ENCODE measurements at places on chromosomes 13 and 19.

DNA sequence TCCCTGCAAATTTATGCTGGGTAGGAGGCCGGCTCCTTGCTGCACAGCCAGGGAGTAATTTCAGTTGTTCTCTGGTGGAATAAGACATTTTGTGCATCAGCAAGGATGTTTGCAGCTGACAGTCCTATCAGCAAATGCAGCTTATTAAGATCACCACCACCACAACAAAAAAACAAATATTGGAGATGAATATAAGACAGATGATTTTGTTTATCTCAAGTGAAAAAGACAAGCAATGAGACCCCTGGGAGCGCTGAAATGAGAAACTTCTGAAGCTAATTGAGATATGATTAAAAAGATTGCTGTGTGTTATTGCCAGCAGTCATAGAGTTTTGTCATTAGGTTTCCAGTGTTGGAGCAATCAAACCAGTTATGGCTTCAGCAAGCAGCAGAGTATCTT lies 505.6 kb downstream of the GPC6 start:
- H3K4me1 ChIP-seq = peaks cover 19% of the 10 kb centered on the region
- no peak overlapping the region for H3K27ac ChIP-seq
- no peaks in the 10 kb centered on the region for H3K27me3 ChIP-seq
- no peak overlapping the region for H3K4me3 ChIP-seq
- DNase-seq = no peak

DNA sequence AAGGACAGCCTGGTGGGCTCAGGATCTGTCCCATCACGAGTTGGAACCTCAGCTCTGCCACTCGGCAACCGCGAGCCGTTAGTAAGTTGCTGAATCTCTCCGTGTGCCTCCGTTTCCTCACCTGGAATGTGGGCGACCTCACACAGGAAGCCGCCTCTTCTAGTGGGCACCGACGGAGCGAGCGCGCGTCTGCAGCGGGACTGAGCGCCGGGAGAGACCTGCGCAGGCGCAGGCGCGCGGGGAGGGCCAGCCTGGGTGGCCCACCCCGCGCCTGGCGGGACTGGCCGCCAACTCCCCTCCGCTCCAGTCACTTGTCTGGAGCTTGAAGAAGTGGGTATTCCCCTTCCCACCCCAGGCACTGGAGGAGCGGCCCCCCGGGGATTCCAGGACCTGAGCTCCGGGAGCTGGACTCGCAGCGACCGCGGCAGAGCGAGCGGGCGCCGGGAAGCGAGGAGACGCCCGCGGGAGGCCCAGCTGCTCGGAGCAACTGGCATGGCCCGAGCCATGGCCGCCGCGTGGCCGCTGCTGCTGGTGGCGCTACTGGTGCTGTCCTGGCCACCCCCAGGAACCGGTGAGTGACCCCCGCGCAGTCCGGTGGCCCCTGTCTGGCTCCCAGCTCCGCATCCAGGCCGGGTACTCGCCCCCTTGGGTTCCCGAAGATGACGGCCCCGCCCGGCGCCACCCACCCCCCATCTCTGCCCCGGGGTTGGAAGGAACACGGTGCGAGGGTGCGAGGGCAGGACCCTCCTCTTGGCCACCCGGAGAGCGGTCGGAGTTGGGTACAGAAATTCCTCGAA lies at the start of gene PVR:
TSS of gene PVR (plus strand) at position 306 of the 797 bp plus-strand sequence. CDS start at position 493, 187 bp downstream.
- H3K27ac ChIP-seq = peak within 1 kb of the TSS; percentile 54
- H3K27me3 ChIP-seq = peaks cover 9% of the 10 kb centered on the region
- H3K4me3 ChIP-seq = peak within 1 kb of the TSS; percentile 87
- peak; percentile 70 for DNase-seq
- H3K4me1 ChIP-seq = peaks cover 16% of the 10 kb centered on the region

DNA sequence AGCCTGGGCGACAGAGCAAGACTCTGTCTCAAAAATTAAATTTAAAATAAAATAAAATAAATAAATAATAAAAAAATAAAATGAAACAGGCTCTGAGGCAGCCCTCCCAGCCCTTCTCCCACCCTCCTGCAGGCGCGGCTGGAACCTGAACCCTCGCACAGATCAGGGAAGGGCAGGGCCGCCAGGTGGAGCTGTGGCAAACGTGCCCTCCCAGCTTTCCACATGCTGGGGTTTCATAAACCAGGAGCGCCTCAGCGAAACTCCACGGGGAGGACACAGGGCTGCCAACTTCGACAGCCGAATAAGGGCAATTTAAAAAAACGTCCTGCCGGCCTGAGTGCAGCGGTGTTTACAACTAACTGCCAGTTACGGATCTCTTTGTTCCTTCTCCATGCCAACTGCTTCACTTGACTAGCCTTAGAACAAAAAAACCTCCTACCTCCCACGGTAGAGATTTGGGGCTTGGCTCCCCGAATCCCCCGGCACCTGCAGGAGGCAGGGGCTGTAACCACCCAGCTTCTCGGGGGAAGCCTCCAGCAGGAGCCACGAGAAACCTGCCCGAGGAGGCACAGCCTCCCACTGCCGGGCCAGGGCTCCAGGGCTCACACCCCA lies 15.9 kb downstream of the ZNF787 start:
- no peaks in the 10 kb centered on the region for H3K27me3 ChIP-seq
- no peak overlapping the region for H3K4me3 ChIP-seq
- H3K36me3 ChIP-seq = peaks cover 34% of the 10 kb centered on the region
- DNase-seq = peak; percentile 66
- H3K4me1 ChIP-seq = peaks cover 43% of the 10 kb centered on the region

DNA sequence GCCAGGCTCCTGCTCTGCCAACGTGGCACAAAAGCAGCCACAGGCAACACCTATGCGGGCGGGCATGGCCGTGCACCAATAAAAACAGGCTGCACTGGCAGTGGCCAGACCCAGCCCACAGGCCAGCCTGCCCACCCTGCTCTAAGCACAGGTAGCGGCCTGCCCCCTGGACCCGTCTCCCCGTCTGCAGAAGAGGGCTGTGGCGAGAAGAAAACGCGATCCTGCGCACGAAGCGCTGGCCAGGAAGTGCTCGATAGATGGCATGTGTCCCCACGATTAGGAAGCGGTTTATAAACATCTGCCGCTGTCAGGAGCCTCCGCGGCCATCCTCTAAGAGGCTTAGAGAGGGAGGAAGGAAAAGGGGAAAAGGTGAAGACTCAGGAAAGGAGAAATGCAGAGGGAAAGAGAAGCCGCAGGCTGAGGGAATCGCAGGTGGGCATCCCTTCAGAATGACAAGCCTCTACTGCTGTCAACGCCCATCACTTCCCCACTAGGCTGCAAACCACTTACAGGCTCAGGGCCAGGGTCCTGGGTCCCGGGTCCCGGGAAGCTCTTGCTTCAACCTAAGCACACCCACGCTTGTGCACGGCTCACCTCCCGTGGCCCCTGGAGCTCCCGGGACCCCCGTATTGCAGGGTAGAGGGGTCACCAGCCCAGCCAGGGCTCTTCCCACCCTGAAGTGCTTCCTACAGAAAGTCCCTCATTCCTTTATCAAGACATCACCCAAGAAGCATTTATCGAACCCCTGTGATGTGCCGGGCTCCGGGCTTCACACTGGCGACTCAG lies 10.5 kb downstream of the MLLT1 start:
- H3K27ac ChIP-seq = peak overlapping the region; percentile 45
- H3K4me3 ChIP-seq = no peak overlapping the region
- H3K4me1 ChIP-seq = peaks cover 83% of the 10 kb centered on the region
- H3K36me3 ChIP-seq = peaks cover 49% of the 10 kb centered on the region
- no peak for DNase-seq

DNA sequence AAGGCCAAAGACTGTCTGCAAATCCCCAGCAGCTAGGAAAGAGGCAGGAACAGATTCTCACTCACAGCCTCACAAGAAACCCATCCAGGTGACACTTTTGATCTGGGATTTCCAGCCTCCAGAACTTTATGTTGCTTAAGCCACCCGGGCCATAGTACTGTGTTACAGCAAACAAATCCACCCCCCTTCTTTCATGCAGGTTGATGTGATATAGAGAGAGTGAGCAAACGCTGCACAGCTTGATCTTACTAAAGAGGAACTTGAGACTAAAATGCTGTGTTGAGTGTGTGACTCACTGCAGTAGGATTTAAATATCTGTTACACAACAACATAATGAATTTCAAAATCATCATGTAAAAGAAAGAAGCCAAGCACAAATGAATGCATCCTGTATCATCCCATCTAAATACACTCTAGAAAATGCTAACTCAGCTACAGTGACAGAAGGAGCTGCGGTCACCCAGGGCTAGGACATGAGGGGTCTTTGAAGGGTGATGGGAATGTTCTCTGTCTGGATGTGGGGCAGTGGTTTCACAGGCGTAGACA lies 32.2 kb downstream of the RCBTB2 start:
- H3K4me1 ChIP-seq = peaks cover 7% of the 10 kb centered on the region
- H3K27ac ChIP-seq = no peak overlapping the region
- H3K4me3 ChIP-seq = no peak overlapping the region
- no peak for DNase-seq
- peaks cover 8% of the 10 kb centered on the region for H3K27me3 ChIP-seq

GRCh38 chr13:41107584-41108014 lies 25.0 kb downstream of the KBTBD6 start:
- H3K4me1 ChIP-seq = no peaks in the 10 kb centered on the region
- no peak overlapping the region for H3K4me3 ChIP-seq
- peaks cover 3% of the 10 kb centered on the region for H3K27me3 ChIP-seq
- peak; percentile 35 for DNase-seq
- H3K36me3 ChIP-seq = no peaks in the 10 kb centered on the region

DNA sequence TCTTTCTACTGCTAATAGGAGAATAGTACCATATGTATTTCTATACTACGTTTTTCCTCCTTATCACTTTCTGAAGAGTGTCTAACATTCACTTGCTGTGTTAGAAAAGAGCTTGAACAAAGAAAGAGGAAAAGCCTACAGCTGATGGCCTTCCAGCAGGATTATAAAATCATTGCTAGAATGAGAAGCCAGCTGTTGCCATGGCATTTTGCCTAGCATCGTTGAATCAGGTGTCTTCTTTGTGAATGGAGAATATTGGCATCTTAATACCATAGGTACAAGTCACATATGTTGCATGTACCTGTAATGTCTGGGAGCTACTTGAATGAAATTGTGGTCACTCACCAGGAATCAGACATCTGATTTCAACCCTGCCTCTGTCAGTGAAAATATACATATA lies 1174.9 kb downstream of the PCDH17 start:
- H3K4me1 ChIP-seq = no peaks in the 10 kb centered on the region
- DNase-seq = no peak
- H3K36me3 ChIP-seq = no peaks in the 10 kb centered on the region
- H3K27me3 ChIP-seq = no peaks in the 10 kb centered on the region
- H3K27ac ChIP-seq = no peak overlapping the region
- no peak overlapping the region for H3K4me3 ChIP-seq

GRCh38 chr19:55090564-55090963 lies 14.9 kb downstream of the EPS8L1 start:
- H3K36me3 ChIP-seq = peaks cover 4% of the 10 kb centered on the region
- H3K4me3 ChIP-seq = no peak overlapping the region
- H3K4me1 ChIP-seq = peaks cover 45% of the 10 kb centered on the region
- no peak overlapping the region for H3K27ac ChIP-seq
- no peak for DNase-seq
- peaks cover 22% of the 10 kb centered on the region for H3K27me3 ChIP-seq

GRCh38 chr13:113457510-113457909 lies 4.2 kb upstream of the ADPRHL1 start:
- peaks cover 62% of the 10 kb centered on the region for H3K36me3 ChIP-seq
- H3K27me3 ChIP-seq = peaks cover 4% of the 10 kb centered on the region
- peaks cover 24% of the 10 kb centered on the region for H3K4me1 ChIP-seq
- no peak overlapping the region for H3K4me3 ChIP-seq
- no peak overlapping the region for H3K27ac ChIP-seq
- DNase-seq = no peak

DNA sequence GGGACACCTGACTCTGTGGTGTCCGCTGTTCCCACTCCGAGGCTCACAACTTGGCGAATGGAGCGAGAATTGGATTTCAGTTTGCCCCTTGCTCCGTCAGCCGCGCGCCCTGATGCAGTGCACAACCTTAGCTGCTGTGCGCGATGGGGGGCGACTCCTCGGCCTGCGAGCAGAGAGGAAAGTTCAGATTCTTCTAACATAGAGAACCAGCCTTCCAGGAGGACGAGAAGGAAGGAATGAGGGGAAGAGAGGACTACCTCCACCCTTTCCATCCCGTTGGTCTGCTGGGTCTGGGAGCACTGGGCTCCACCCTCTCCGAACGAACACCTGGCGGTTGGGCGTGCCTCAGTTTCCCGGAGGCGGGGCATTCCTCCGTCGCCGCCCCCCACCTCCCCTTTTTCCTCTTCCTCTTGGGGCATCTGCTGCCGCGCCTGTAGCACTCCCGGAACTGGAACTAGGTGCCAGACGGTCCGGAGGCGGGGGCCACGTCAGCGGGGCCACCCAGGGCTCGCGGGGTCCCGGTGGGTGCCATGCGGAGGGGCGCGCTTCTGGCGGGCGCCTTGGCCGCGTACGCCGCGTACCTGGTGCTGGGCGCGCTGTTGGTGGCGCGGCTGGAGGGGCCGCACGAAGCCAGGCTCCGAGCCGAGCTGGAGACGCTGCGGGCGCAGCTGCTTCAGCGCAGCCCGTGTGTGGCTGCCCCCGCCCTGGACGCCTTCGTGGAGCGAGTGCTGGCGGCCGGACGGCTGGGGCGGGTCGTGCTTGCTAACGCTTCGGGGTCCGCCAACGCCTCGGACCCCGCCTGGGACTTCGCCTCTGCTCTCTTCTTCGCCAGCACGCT lies at the start of gene KCNK6:
TSS of gene KCNK6 (plus strand) at position 425 of the 838 bp plus-strand sequence. CDS start at position 531, 106 bp downstream.
- peak within 1 kb of the TSS; percentile 73 for H3K4me3 ChIP-seq
- H3K36me3 ChIP-seq = no peaks in the 10 kb centered on the region

DNA sequence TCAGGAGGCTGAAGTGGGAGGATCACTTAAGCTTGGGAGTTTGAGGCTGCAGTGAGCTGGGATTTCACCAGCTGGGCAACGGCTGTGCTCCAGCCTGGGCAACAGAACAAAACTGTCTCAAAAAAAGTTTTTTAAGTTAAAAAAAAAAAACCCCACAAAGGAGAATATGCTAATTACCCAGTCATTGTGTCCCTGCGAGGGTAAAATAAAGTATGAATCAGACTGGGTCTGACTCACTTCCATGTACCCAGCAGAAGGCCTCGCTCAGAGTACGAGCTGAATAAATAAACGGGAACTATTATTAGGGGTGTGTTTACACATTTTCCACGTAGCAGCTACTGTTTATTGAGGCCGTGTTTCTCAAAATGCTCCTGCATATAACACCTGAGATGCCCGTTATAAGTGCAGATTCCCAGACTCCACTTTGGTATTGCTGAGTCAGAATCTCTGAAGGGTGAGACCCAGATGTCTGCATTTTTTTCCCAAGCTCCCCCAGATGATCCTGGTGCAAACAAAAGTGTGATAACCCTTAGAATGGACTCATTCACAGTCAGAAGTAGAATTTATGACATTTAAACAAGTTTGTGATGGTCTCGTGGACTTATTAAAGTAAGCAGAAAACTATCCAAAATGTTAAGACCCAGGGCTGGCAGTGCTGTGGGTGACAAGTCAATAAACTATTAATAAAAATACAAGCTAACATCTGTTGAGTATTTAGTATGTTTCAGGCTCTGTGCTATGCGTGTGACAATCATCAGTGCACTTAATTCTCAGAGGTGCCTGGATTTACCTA lies 28.2 kb downstream of the KCNC3 start:
- peaks cover 16% of the 10 kb centered on the region for H3K27me3 ChIP-seq
- no peak overlapping the region for H3K27ac ChIP-seq
- H3K36me3 ChIP-seq = no peaks in the 10 kb centered on the region
- H3K4me1 ChIP-seq = no peaks in the 10 kb centered on the region

All from nephron progenitor cell (in vitro differentiated cells).